SW 1271 (cell line): ENCODE measurements at places on chromosomes 6 and 20.

DNA sequence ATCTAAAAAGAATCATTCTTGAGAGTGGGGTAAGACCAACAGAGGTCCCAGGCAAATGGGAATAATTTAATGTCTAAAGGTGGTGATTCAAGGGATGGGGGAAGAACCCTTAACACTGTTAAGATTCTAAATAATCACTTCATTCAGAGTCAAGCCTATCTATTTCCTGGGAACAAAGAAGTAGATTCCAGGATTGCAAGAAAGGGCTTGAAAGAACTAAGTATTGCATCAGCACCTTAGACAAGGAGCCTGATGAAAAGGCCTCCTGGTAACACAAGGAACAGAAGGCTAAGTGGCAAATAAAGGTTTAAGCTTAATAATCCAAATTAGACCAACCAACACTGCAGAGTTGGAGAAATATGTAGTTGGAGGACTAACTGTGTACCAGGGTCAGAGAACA is 620.7 kb upstream of the BTBD3 start:
- no peak for DNase-seq

GRCh38 chr6:37630281-37630799 is 67.3 kb downstream of the MDGA1 start:
- DNase-seq = peak; percentile 61

- no peak for DNase-seq
Measured at GRCh38 chr6:92822222-92822621, 597.1 kb downstream of the EPHA7 start.

DNA sequence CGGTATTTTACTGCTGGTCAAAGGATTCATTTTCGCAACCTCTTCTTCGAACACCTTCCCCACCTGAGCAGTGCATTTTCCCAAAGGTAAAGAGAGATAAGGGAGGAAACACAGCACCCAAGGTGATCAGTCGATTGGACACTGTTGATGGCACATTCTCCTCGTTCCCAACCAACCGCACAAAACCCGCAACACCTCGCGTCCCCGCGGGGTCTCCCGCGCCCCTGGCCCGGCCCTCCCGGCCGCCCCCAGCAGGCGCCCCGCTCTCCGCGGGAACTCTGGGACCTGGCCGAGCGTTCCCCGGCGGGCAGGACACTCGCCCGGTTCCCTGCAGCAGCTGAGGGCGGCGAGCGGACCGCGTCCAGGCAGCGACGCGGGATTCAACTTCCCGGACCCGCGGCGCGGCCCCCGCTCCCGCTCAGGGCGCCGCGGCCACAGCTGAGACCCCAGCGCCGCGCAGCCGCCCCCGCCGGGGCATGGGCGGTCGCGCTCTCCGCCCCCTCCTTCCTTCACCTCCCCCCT is 506 bp downstream of the RGS17 start:
- DNase-seq = no peak

DNA sequence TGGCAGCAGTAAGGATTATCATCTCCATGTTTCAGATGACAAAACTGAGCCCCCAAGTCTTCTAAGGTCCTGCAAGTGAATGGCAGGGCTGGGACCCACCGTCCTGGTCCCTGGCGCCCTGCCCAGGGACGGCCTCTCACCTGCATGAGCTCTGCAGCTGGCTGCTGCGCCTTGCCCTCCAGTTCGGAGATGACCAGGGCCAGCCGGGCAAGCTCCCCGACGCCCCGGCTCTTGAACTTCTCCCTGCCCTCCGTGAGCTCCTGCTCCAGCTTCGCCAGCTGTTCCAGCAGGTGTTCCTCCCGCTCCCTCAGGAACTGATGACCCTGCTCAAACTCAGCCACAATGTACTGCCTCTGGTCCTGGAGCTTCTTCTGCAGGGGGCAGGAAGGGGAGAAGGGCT is 16.8 kb downstream of the TRIM26 start:
- no peak for DNase-seq
